Sigmoid colon (tissue), 7 donors: ENCODE measurements at places on chromosomes 5 and 9. TPM values are rescaled to one million over a fixed set of nuclear protein-coding genes. Genes with fewer than 3 reads are reported as not detected.

DNA sequence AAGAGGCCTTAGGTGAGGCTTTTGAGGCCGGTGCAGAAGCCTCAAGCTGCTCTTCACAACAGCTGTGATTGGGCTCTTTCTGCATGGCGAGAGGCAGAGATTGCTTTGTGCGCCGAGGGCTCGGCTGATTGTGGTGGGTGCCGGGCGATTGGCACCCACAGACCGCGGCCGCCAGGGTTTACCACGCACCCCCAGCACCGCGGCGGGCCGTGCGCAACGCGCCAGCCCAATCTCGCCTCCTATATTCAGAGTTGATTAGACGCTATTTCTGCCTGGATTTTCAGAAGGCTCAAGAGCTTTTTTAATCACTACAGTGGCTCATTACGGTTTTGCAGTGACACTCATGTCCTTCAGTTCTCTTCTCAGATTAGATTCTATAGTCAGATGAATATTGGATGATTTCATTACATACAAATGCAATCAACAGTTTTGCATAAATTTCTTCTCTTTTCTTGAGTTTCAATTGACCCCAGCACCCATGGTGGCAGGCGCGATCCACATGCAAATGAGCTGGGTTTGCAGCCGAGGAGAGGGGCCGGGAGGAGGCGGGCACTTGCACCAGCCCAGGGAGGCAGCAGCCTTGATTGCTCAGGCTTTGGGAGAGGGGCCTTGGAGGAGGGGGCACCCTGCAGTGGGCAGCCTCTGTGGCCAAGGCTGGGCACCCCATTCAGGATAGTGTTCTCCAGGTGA is 33.8 kb upstream of the PTGS1 start:
- H3K27ac ChIP-seq = no peak overlapping the region
- no peaks in the 10 kb centered on the region for H3K36me3 ChIP-seq
- no peak for DNase-seq
- H3K4me3 ChIP-seq = no peak overlapping the region

- no peak for DNase-seq
- no peaks in the 10 kb centered on the region for H3K27me3 ChIP-seq
- peak overlapping the region; percentile 59 for H3K27ac ChIP-seq
- peaks cover 61% of the 10 kb centered on the region for H3K36me3 ChIP-seq
Measured at GRCh38 chr5:176407456-176408251, 8.7 kb downstream of the CLTB start.

The GTF3C4 gene
- total RNA-seq = 12.2 TPM

GRCh38 chr5:132505641-132506040 is 15.1 kb upstream of the IRF1 start:
- no peak for DNase-seq
- no peaks in the 10 kb centered on the region for H3K36me3 ChIP-seq
- peaks cover 29% of the 10 kb centered on the region for H3K4me1 ChIP-seq
- no peak overlapping the region for H3K4me3 ChIP-seq
- H3K27me3 ChIP-seq = no peaks in the 10 kb centered on the region

DNA sequence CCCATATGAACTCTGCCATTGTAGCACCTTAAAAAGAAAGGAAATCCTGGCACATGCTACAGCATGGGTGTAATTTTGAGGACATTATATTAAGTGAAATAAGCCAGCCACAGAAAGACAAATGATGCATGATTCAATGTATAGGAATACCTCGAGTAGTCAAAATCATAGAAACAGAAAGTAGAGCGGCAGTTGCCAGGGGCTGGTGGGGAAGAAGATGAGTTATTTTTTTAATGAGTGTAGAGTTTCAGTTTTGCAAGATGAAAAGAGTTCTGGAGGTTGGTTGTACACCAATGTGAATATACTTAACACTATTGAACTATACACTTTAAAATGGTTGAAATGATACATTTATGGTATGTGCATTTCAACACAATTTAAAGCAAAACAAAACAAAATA is 133.0 kb downstream of the ZDHHC21 start:
- no peaks in the 10 kb centered on the region for H3K36me3 ChIP-seq
- no peak for DNase-seq
- peaks cover 4% of the 10 kb centered on the region for H3K4me1 ChIP-seq
- no peaks in the 10 kb centered on the region for H3K27me3 ChIP-seq

- no peak overlapping the region for H3K4me3 ChIP-seq
- no peaks in the 10 kb centered on the region for H3K27me3 ChIP-seq
- no peaks in the 10 kb centered on the region for H3K36me3 ChIP-seq
- no peak overlapping the region for H3K27ac ChIP-seq
Measured at GRCh38 chr5:20486826-20487225, 498.8 kb upstream of the CDH18 start.

DNA sequence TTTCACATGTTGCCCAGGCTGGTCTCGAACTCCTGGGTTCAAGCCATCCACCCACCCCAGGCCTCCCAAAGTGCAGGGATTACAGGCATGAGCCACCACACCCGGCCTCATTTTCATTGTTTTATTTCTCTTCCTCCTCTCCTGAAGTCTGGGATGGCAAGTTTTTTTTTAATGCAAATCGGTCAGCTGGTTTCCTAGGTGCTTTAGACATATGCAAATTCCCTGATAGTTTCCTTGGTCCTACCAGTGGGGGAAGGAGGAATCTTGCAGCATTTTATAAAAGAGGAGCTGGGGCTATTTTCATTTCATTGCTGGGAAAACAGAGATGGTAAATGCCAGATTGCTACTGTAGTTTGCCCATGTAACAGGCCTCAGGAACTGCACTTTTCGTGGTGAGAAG is 179.4 kb downstream of the ACTL7B start:
- no peaks in the 10 kb centered on the region for H3K36me3 ChIP-seq
- no peaks in the 10 kb centered on the region for H3K4me1 ChIP-seq
- H3K4me3 ChIP-seq = no peak overlapping the region
- H3K27ac ChIP-seq = no peak overlapping the region

DNA sequence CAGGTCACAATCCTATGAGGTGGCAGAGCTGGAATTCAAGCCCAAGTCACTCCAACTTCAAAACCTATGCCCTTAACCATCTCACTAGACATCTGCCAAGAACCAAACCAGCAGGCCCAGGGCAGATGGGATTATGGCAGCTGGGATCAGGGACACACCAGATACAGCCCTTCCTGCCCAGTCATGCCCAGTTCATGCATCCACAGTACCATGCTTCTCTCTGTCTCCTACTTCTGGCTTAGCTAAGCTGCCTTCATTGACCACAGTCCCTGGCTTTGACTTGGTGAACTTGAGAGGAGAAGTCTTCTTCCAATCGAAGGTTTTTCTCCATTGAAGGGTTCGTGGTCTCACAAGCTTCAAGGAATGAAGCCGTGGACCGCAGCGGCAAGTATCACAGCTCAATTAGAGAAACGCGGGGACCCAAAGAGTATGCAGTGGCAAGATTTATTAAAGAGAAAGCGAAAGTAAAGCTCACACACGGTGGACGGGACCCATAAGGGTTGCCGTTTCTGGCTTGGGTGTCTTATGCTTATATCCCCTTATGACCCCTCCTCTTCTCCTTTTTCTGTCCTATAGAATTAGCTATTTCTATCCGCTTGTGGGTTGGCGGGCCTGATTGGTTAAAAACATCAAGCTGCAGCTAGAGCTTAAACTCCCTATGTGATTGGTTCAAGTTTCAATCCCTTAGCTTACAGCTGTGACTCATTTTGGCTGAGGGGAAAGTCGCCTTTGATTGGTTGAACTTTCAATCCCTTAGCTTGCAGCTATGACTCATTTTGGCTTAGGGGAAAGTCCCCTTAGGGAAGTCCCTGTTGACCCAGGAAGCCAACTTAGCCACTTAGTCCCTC is 101.2 kb downstream of the TRIM36 start:
- H3K27me3 ChIP-seq = no peaks in the 10 kb centered on the region
- no peak for DNase-seq
- H3K4me3 ChIP-seq = no peak overlapping the region
- no peaks in the 10 kb centered on the region for H3K36me3 ChIP-seq

GRCh38 chr9:108787690-108788048 is 68.1 kb downstream of the ACTL7B start:
- no peaks in the 10 kb centered on the region for H3K27me3 ChIP-seq
- no peak overlapping the region for H3K4me3 ChIP-seq
- DNase-seq = no peak
- no peak overlapping the region for H3K27ac ChIP-seq
- peaks cover 9% of the 10 kb centered on the region for H3K4me1 ChIP-seq

- no peaks in the 10 kb centered on the region for H3K27me3 ChIP-seq
- no peak for DNase-seq
- H3K36me3 ChIP-seq = no peaks in the 10 kb centered on the region
- no peaks in the 10 kb centered on the region for H3K4me1 ChIP-seq
Measured at GRCh38 chr5:58081435-58081834, 378.5 kb downstream of the PLK2 start.

The PCDHGB1 gene
- total RNA-seq = 5.0 TPM

DNA sequence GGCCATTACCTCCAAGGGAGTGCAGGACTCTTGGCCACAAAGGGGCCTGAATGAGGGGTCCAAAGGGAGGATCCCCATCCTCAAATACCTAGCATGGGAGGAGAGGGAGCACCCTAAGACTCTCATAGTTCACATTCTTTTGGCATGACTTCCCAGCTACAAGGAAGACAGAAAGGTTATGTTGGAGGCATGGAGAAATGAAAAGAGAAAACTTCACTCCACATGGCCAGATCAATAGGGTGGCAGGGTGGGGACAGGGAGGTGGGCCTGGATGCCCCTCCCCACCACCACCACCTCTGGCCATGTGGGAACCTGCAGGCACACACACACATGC is 97.6 kb downstream of the PAX5 start:
- no peaks in the 10 kb centered on the region for H3K36me3 ChIP-seq
- no peak overlapping the region for H3K4me3 ChIP-seq
- DNase-seq = no peak
- H3K27me3 ChIP-seq = peaks cover 21% of the 10 kb centered on the region

DNA sequence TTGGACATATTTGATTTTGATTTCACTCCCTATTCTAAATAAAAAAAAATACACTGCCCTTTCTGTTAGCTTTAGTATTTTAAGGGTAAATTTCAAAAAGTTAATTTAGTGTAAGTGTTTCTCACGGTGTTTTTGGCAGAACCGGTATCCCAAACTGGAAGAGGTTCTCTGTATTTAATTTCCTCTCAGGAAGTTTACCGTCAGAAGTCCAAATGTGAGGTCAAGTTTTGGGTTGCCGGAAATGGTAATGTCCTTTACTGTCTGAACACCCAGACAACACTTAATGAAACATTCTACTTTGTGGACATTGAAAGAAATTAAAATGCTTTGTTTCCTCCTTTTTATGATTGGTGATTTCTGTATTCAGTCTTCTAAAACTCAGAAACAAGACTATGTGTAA is 148.7 kb upstream of the CDKN2B start:
- no peaks in the 10 kb centered on the region for H3K4me1 ChIP-seq
- no peak overlapping the region for H3K4me3 ChIP-seq
- no peak for DNase-seq
- no peaks in the 10 kb centered on the region for H3K36me3 ChIP-seq

GRCh38 chr9:137229903-137230704 is 597 bp upstream of the SLC34A3 start:
- H3K36me3 ChIP-seq = no peaks in the 10 kb centered on the region
- no peak overlapping the region for H3K4me3 ChIP-seq
- H3K4me1 ChIP-seq = no peaks in the 10 kb centered on the region
- DNase-seq = no peak
- no peak overlapping the region for H3K27ac ChIP-seq
